Dorsolateral prefrontal cortex (tissue), 122 donors: ENCODE measurements at places on chromosomes 7 and 10.

DNA sequence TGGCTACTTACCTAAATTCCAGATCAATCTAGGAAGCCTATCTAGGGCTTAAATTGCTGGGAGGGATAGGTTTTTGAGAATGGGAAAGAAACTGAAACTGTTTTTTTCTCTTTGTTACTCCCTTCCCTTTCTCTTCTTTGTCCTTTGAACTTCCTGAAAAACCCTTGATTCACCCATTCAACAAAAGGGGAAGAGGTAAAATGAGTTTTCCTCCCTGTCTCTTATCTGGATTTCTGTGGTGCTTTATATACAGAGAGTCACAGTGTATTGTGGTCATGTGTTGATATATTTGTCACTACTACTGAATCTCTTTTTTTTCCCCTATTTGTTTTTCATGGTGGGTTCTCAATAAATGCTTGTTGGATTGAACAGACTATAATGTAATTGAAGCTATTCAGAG lies 19.8 kb upstream of the NUP205 start:
- no peak for DNase-seq

- DNase-seq: peak; percentile 39
These were observed 41.7 kb downstream of the C10orf90 start for GRCh38 chr10:126628746-126629145.

- DNase-seq: no peak
These were observed 117.7 kb upstream of the KIAA1217 start for GRCh38 chr10:24091256-24091655.

- no peak for DNase-seq
These were observed 409.4 kb upstream of the FZD8 start for GRCh38 chr10:36051500-36051991.

- DNase-seq: no peak
These were observed 232.7 kb upstream of the TAC1 start for GRCh38 chr7:97499204-97499603.
